T-helper 22 cell (primary cell): ENCODE measurements at places on chromosomes 6 and 20.

- DNase-seq, result no peak
These were observed 6.6 kb downstream of the CCDC167 start for GRCh38 chr6:37492991-37493660.

- no peak for DNase-seq
These were observed 263.3 kb upstream of the QKI start for GRCh38 chr6:163151212-163151611.

GRCh38 chr20:41978875-41979274 is 360.7 kb upstream of the CHD6 start:
- no peak for DNase-seq

DNA sequence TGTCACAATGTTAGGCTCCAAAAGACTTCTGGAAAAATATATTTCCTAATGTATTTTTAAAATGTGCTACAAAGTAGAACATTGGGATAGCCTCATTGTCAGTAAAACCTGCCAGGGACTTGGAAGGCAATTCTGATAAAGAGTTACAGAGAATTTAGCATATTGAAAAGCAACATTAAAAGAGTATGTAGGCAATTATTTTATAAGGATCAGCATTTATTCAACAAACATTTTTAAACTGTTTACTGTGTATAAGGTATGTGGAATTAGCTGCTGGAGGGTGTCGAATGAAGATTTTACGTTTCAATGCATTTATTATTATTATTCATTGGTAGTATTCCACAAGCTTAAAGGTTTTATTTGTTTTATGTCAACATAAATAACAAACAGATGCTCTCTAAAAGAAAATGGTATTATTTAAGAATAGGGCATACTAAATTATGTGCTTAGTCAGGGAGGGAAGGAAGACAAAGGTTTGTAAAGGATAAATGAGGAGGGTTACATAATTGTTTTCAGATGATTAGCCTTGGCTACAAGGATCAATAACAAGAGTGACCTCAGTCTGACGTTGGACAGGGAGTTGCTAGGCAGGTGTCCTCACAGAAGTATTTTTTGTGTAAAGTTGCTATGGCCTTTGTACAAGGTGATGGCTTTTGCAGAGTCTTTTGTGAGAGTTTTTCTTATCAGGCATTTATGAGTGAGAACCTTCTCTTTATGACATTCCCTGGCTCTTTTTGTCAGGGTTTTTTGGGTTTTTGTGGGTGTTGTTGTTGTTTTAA is 313.4 kb upstream of the PLCB4 start:
- DNase-seq, result no peak

DNA sequence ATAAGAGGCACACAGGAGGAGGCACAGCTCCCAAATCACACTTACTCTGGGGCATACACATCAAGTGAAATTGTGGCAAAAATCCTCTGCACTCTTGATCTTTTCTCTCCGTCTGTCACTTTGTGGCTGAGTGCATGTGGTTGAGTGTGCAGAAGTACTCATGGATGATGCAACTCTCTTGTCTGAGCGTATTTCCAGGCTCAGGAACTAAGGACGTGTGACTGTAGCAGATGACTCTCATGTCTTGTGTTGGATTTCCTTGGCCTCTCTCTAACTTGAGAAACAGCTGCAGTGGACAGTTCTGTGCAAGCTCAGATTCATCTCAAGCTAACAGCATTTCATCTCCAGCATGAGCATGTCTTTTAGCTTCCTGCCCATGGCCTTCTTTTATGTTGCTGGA is 245.4 kb upstream of the FLRT3 start:
- no peak for DNase-seq

DNA sequence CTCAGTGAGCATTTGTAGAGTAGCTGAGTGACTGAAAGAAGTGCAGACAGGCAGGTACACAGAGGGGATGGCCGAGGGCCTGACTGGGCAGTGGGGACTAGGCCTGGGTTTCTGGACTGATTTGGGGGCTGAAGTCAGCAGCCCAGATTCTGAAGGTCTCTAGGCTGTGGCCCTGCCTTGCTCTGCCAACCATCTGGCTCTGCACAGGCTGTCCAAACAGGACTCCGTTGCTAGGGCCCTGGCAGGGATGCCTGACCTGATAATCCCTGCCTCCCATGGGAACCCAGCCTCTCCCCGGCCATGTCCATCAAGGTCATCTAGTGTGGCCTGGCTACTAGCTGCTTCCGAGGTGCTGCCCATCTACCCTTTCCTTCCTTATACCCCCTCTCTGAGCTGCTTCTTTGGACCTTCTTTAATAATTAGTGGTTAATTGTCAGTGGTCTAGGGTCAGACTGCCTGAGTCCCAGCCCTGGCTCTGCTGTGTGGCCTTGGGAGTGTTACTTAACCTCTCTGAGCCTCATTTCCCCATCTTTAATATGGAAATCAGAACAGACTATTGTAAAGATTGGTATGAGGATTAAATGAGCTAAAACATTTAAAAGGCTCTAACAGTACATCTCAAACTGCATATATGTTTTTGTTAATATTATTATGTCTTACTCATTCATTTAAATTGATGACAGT is 137.9 kb downstream of the VEGFA start:
- no peak for DNase-seq

DNA sequence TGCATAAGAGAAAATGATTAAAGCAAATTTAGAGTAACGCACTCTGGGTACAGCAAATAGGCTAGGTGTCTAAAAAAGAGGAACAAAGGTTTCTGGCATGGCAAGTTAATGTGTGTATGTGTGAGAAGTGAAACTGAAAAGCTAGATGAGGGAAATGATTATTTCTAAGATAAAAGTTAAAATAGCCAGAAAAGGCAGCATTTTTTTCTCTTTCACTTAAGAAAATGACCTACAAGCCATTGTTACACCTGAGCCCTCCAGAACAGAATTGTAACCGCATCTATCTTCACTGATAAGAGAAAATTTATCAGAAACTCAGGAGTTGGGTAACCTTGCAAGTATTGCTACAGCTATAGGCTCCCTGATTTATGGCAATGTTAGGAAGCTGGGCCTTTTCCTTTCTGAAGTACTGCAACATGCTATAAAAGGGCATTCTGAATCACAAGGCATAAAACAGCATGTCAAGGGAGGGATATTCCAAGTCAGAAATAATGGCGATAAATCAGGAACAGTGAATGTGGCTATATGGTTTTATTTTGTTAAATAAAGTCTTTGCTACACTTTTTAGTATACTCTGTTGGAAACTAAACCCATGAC is 395.3 kb downstream of the TBC1D32 start:
- no peak for DNase-seq

DNA sequence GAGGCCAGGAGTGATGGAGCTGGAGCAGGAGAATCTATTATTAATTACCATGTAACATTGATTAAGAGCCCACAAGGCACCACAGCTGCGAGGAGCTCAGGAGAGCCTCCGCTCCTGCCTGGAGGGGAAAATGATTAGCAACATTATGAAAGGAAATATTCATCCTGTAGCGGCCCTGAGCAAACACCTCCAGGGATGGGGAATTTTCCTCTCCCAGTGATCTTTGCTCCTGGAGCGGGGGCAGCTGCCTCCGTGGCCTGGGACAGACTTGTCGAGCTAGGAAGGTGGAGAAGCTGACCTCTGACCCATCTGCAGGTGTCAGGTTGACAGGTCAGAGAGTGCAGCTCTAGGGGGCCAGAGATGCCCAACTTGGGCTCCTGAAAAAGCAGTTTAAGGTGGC is 40.1 kb upstream of the SIRPA start:
- no peak for DNase-seq
